ENCODE measurements at places on chromosomes 1 and 21. TPM values are rescaled to one million over a fixed set of nuclear protein-coding genes. Genes with fewer than 3 reads are reported as not detected.

DNA sequence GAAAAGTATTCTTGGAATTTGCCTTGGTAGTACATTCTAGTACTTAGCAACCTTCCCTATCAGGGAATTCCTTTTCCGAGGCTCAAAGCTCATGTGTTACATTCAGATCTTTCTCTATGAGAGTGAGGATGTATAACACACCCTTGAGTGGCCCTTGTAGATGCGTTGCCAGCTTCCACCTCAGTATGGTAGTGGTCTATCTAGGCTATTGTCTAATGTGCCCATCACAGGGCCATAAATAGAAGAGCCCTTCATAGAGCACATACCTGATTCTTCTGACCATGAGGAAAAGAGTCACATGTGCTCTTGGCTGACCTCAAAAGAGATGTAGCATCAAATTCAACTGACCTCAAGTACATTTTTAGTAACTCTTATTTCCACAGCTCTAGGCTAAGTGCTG lies 14.0 kb upstream of the ZC3H11B start:
- DNase-seq = no peak

DNA sequence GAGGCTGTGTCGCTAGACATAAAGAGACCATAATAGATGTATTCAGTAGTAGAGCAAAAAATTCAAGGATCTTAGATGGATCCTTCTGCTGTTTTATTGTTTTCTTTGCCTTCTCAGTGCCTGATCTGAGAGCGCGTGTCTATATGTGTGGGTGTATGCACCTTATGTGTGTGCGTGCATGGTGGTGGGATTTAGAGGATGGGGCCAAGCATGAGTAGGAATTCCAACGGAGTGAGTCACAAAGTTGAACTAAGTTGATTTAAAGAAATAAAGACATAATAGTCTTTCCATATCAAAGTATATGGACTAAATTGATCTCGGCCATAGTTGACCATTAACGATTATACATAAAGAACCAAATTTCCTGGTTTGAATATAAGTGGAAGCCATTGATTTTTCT lies 178.7 kb downstream of the CYYR1 start:
- no peak for DNase-seq

Gene HLX
- total RNA-seq = 18.5 TPM

- DNase-seq = no peak
These were observed 878 bp downstream of the SMG7 start for GRCh38 chr1:183473217-183473536.

Gene SPRR2A
- total RNA-seq = not detected

Gene ELAVL4
- total RNA-seq = not detected

- peak; percentile 49 for DNase-seq
These were observed 801 bp upstream of the GORAB start for GRCh38 chr1:170530972-170531757.

DNA sequence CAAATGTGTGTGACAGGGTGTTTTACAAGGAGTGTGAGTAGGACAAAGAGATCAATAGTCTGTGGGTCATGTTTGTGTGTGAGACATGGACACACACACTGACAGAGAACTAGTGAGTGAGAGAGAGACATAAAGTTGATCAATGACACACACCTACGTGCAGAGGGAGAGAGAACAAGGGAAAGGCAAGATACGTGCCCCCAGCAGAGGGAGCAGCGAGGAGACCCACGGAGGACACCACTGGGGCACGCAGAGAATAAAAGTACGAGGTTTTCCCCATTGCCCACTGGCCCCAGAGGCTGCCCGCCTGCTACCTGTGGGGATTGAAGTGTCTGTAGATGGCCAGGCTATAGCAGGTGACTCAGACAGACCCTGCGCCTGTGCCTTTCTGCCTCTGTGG lies 130.2 kb upstream of the CSF3R start:
- no peak for DNase-seq

DNA sequence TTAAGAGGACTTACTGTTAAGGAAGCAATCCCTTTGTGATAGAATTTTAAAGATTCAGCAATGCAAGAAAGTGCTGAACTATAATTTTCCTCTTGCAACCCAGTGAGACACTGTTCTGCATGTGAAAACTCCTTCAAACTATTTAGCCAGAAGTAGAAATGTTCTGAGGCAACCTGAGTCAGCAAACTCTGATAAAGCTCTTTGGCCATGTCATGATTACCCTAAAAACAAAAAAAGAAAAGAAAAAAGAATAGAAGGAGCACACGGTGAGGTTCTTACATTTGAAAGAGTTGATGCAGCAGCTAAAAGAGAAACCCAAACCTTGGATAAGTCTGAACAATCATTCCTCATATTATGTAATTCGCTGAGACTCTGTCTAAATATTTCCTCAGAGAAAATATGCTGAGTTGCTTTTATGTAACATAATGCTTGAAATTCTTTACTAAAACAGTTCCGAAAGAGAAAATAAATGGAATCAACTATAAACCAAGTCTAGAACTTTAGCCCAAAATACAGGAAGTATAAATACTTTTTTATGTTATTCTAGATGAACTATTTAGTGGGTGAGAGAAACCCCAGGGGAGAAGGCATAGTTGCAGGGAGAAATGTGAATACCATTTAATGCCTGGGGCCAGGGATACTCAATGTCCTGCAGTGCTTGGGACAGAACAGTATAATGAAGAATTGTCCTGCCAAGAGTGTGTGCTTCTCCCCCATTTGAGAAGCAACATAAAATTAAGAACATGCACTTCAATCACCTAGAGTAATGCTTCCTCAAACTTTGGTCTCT lies 60.0 kb downstream of the INTS7 start:
- DNase-seq = no peak

DNA sequence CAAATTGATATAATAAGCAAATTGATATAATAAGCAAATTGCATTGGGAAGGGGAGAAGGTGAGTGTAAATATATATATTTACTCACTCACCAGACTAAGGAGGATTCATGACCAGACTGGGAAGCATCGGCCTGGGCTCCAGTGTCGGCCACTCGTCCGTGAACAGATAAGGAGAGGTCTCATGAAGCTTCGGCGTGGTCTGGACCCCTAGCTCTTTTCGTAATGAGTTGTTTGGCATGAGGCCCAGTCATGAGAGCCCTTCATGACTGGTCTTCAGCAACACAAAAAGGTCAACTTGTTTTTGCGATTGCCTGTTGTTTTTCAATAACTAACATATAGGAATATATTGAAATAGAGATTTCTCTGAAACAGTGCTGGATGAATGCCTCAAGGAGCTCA lies 222.9 kb upstream of the KCNK2 start:
- DNase-seq = no peak

Gene SLC6A9
- 24.2 TPM for total RNA-seq

DNA sequence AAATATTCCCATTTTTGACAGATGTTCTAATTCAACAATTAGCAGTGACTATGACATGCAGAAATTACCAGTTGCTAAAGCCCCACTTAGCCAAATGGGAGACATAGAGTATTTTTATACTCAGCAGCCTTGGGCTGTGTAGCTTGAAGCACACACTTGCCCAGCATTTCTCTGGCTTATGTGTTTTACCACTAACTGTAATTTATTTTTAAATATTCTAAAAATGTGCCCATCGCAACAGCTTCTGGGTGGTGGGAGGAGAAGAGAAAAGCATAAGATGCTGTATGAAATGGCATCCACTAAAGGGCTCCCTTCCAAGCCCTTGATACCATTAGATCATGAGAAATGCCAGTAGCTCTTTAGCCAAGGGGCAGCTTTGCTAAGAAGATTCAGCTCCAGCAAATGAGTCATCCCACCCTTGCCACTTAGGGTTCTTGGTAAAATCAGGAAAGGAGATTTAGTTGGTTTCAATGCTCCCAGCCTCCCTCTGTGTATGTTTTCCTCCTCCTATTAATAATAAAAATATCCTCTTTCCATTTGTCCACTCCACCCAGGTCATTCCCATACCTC lies 462.7 kb upstream of the DEPDC1 start:
- no peak for DNase-seq

Gene LRRC41
- total RNA-seq = 47.6 TPM

DNA sequence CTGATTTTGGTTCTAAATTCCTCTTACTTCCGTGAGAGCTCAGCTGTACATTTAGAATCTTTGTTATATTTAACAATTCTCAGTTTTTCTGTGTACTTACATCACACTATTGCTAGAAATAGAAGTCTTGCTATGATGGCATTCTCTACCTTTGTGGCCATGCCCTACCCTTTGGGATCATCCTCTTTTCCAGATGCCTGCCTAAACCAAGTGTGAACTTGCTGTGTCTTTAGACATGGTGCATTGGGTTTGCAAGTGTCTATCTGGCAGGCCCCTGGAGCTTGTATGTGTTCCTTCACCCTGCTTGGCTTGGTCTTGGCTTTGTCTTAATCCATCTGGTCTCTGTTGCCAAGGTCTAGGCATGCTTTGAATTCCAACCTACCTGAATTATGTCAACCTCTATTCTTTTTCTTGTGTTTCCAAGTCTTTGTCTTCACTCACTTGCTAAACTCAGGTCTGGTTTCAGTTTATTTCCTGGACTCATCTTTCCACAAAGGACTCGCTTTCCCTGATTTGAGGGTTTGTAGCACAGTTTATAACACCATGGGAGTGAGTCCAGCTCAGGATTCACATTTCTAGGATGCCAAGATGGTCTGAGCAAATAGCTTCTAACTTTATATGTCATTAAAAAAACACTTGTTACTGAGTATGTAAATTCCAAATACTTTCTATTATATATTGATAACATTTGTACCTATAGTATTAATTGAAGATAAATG lies 20.6 kb upstream of the APOBEC4 start:
- no peak for DNase-seq

DNA sequence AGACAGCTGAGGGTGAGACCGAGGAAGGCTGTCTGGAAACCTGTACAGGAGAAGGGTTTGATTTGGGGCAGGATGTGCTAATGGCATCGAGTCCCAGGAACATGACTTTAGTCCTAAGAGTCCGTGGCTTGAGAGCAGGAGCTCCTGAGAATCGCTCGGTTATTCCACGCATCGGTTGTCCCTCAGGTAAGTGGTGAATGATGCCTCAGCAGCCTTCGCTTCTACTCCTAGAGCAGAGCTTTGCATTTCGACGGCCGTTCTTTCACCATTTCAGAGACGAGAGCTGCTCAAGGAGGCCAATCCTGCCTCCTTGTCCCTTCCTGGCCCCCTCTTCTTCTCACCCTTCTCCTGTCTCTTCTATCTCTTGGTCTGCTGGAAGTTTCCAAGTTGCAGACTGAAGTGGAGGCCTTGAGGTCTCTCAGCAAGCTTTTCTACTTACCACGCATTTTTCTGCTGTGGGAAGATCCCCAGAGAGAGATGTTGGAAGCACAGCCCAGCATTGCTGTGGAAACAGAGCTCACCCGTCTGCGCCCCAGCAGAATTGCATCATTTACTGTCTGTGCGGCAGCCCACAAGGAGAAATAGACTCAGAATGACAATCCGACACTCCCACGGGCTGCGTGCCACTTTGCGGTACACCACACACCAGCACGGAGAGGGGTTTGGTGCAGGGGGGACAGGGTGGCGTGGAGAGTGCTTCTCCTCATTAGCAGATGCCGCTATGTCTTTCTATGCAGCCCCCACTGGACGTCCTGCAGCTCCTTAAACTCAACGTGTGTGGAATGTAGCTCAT lies 270.7 kb upstream of the C1orf174 start:
- no peak for DNase-seq

Gene KRTAP10-9
- total RNA-seq = not detected

GRCh38 chr1:193417945-193418744 lies 231.7 kb upstream of the B3GALT2 start:
- no peak for DNase-seq

- no peak for DNase-seq
These were observed 74.9 kb downstream of the DNAH14 start for GRCh38 chr1:225004396-225004795.

Gene CNN3
- 151 TPM for total RNA-seq

DNA sequence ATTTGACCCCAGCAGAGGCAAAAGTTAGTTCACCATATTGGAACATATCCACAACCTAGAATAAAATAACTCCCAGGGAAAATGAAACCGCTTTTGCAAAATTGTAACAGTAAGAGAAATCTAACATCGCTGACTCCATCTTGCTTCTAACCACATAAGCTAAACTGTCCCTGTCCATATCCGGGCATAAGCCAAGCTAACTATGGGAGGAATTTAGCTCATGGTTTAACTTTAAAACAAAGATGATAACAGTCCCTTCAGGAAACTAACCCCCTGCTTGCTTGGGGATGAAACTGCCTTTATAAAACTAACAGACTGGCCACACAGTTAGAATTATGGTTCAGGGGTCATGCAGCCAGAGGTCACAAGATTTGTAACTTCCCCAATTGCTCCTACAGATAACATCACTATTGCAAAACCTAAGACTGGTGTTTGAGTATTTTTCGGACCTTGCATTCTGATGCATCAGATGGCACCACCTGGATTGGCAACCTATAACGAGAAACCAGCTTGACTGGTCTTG lies 46.3 kb downstream of the TESK2 start:
- DNase-seq = no peak

DNA sequence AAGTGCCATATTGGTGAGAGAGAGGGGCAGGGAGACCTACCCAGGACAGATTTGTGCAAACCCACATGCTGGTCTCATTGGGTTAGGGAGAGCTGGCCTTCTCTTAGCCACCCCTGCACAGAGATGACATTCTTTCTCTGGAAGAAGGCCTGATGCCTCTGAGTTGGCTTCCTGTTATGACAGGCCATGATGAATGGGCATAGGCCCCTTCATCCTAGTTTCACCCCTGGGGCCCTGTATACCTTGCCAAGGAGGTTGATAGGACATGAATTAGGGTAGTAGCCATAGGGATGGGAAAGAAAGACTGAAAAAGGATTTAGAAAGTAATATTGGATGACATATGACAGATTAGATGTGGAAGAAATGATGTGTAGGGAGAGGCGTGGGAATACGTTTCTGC lies 46.6 kb downstream of the TENT5C start:
- DNase-seq = no peak

DNA sequence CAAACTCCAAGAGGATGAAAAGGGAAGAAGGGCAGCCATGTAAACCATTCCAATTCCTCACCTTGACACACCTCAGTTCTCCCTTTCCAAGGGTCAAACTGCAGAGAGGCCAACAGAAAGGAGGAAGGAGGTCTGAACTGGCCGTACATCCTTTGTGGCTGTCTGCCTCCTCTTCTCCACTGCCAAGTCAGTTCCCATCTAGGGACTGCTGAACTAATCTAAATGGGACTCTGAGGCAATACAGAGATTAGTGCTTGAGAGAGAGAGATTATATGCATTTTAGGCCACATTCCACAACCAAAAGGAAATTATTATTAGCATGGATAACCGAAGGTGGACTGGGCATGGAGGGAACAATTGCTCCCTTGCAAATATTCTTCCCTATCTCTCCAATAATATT lies 2.7 kb downstream of the ARHGEF11 start:
- no peak for DNase-seq

Gene SLC19A1
- 50.7 TPM for total RNA-seq

Gene SLC30A10
- total RNA-seq = not detected

Gene RCSD1
- 20.7 TPM for total RNA-seq

Measured in lower lobe of right lung (tissue), 2 donors.